CD4-positive, alpha-beta T cell (primary cell): ENCODE measurements at places on chromosomes 12 and 14.

DNA sequence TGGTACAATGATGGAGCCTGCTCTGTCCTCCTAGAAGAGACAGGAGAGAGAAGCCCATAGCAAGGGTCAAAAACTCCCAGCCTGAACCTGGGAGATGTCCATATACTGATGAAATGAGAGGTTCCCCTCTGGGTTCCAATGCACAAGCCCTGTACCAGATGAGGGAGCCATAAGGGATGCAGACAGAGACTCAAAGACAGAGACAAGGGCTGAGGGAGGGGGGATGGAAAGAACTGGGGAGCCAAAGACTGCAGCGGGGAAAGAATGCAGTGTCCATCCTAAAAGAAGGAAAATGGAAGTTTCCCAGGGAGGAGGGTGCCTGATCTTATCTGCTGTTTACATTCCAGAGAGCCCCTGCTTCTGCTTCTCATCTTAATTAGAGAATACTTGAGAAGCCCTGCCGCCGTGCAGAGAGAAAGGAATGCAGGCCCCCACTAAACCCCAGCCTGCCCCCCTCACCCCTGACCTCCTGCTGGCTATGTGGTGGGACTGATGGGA lies 27.7 kb downstream of the KRT18 start:
- DNase-seq: no peak

GRCh38 chr14:72418806-72419205 lies 475.1 kb downstream of the DPF3 start:
- DNase-seq: no peak

- DNase-seq: no peak
Measured at GRCh38 chr12:46647034-46647433, 178.8 kb downstream of the SLC38A4 start.

DNA sequence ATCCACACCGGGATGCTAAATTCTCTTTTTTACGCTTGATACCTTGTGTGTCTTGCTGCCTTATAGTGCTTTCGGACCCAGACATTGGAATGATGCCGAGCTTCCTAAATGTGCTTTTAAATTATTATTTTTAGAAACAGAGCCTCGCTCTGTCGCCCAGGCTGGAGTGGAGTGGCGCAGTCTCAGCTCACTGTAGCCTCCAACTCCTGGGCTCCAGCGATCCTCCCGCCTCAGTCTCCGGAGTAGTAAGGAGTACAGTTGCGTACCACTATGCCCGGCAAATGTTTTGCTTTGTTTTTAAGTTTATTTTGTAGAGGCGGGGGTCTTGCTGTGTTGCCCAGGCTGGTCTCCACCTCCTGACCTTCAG lies 489 bp upstream of the EML5 start:
- no peak for DNase-seq

GRCh38 chr14:75626863-75627262 lies 33.8 kb downstream of the ERG28 start:
- no peak for DNase-seq

- no peak for DNase-seq
Measured at GRCh38 chr14:79436335-79436734, 775.0 kb downstream of the DIO2 start.

DNA sequence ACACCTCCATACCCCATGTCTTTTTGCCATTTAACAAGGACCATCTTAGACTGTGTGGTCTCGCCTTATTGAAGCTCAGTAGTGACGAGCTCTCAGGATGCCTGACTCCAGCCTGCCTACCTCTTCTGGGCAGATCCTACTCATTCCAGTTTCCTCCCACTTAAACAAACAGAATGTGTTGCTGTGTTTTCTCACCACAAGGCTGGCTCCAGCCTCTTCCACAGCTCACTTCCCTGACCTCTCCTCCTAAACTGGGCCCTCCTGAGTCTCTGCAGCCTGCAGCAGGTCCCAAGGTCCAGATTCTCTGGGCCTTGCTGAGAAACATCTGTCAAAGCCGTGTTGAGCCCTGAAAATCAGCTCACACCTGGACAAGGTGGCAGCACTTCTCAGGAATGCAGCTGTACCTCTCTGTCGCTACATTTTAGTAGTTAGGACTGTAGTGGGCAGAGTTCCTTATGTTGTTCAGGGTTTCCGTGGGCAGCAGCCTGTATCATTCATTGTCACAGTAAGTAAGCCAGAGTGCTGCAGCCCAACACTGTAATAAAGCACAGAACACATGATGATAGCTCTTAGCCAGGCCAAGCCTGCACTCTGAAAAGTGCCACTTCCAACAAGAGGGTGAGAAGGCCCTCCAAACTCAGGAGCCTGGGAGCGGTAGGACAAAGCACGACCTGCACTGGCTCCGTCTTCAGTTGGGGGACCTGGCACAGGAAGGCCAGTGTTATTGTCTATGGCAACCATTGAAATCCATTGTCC lies 68.5 kb downstream of the NKX2-1 start:
- no peak for DNase-seq

- no peak for DNase-seq
Measured at GRCh38 chr12:54956322-54956721, 28.2 kb downstream of the TESPA1 start.

GRCh38 chr12:21773263-21773741 lies 1.2 kb downstream of the KCNJ8 start:
- no peak for DNase-seq

GRCh38 chr12:103085541-103085940 lies 128.1 kb downstream of the ASCL1 start:
- no peak for DNase-seq

DNA sequence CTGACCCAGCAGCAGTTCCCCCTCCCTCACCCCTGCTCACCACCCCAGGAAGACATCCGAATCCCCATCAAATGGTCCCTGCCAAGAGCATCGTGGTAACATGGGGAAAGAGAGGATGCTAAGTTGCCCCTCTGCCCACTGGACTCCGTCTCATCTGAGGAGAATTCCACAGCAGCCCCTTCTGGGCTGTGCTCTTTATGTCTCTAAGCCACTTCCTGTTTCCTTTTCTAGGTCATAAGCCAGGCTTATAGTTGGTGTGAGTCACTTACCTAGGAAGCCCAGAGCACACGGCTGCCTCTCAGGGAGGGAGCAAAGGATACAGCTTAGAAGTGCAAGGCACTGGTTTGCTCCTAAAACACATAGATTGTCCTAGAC lies 76.0 kb downstream of the VCPKMT start:
- no peak for DNase-seq

- no peak for DNase-seq
Measured at GRCh38 chr14:68034896-68035295, 215.3 kb downstream of the RAD51B start.

GRCh38 chr14:74207943-74208342 lies 31.3 kb upstream of the VSX2 start:
- no peak for DNase-seq

- no peak for DNase-seq
Measured at GRCh38 chr14:25622763-25623162, 572.8 kb upstream of the STXBP6 start.

DNA sequence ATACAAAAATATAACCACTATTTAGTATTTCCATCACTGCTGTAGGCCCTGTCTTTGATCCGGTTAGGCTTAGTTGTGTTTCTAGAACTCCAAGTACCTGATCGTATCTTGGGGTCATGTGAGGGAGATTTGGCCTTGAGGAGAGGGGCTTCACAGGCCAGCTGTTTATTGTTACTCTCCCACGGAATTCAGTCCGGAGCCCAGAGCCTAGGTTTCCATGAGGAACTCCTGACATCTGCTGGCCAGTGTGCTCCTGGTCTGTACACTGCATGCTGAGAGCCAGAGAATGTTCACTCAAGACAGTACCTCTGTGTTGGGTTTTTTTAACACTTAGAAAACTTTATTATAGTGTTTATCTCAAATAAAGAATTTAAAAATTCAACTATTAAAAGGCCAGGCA lies 341.0 kb upstream of the TMEM132C start:
- no peak for DNase-seq

- DNase-seq: no peak
Measured at GRCh38 chr14:104107101-104107581, 21.6 kb downstream of the ASPG start.

DNA sequence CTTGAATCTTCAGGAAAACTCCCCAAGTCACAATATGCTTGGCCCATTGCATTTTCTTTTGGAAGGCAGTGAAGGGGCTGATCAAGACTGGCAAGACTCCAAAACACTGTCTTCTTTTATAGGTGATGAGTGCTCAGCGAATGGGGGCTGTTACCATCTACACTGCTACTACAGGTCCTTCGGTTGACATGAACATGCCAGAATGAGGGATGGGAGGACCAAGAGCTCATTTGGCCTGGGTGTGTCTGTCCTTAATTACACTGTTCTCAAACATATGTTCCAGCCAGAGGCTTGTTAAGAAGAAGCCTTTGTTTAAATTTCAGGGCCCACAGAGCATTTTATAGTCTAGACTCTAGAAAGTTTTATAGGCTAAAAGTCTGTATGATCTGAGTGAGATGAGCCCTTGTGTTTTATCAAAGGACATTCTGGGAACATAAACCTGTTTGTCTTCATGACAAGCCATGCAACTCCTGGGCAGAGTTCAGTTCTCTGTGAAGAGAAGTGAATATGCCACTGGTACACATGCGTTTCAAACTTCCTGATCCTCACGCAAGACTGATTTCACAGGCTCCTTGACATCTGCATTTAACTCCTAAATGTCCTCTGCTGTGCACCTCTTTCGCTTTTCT lies 4.7 kb upstream of the FAM234B start:
- DNase-seq: no peak
